ENCODE measurements at places on chromosomes 5 and 9.

- no peak for DNase-seq
Measured at GRCh38 chr5:74294231-74294705, 346.3 kb downstream of the ENC1 start.

GRCh38 chr9:127805620-127806019 is 2.9 kb downstream of the FPGS start:
- peak; percentile 55 for DNase-seq

GRCh38 chr5:65247594-65247993 is 234.1 kb downstream of the ADAMTS6 start:
- DNase-seq = no peak

GRCh38 chr5:179699616-179700237 is 960 bp downstream of the CANX start:
- DNase-seq = peak; percentile 39

DNA sequence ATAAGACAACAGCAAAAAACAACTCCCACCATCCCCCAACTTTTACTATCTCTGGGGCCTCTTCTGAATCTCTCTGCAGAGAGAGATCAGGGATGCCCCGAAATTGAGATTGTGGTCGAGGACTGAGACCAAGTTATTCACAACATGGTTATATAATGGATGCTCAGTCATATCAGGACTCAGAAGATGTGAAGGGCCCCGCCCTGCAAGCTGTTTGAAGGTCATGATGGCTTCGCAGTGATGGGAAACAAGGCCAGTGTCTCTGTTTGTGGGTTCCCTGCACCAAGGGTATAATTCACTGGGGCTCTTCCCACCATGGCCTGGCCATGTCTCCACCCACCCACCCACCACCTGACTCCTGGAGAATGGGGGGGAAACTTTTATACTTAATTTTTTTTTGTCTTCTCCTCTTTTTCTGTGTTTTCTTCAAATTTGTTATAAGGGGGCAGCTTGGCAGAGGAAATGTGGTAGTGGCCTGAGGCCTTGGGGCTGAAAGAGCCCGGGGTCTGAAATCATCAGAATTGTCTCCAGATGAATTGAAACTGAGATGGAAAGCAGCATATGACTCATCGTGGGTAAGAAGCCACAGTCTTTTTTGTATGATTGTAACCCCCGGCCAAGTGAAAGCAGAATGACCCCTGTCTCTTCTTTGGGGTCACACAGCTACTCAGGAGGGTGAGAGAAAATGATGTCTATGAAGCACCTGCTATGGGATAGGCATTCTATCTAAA is 15.0 kb upstream of the TEX48 start:
- DNase-seq = peak; percentile 82

DNA sequence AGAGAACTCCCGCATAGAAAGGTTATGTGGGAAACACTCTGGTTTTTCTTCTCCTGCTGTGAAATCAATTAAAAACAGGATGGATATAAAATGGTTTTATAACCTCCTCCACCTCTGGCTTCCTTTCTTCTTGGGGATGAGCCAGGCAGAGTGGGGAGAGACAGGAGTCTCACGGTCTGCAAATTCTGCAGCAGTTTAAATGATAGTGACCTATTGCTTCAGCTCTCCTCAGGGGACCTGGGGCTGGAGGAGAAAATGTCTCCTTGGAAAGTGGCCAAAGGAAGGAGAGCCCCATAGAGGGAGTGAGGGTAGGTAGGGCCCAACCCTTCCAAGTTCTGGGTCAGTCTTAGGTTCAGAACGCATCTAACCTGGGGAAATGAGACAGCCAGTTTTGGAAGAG is 118.8 kb downstream of the MTX3 start:
- DNase-seq = no peak

- DNase-seq = no peak
Measured at GRCh38 chr9:73893230-73893629, 603.9 kb upstream of the RORB start.

GRCh38 chr5:116652903-116653302 is 78.3 kb upstream of the SEMA6A start:
- no peak for DNase-seq

DNA sequence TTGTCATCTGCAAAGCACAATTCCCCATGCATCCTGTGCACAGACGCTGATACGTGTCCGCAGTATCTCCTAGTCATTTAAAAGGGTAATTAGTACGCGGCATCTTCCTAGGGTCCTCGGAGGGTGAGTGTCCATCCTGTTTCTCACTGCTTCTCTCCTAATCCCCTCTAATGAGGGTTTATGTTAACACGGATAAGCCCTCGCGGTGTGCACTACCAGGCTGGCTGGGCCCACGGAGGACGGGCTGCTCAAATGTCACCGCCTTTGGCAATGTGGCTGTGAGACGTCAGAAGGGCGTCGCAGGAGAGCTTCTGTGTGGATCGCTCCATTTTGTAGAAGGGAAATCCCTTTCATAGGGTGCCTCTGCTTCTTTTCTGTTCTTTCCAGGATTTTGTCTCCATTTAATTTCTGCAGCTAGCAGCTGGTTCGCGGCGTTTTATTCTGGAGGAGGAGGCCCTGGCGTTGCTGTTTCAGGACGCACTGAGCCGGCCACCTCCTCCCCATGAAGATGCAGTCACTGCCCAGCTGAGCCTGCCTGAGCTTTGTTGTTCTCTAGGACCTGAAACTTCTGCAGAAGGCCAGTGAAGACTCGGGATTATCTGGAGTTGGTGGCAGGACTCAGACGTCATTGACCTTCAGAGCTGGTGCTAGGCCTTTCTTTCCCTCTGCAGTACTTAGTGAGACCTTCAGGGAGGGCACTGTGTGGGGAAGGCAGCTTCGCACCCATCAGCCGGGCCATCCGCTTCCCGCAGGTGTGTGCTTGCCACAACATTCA is 326.1 kb upstream of the IRX1 start:
- no peak for DNase-seq

DNA sequence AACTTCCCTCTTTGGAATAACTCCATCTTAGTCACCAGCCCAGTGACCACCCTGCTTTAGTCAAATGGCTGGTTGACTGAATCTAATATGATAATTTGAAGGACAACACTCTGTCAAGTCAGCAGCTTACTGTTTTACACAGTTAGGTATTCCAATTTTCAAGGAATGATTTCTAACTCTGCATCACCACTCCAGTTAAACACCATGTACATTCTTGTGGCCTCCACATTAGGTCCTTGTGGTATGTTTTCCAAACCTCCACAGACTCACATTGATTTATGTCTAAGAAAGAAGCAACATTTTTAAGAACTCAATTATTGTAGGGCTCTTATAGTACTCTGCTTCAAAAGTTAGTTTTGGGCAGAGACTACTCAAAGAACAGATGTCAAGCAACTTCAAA is 110.7 kb downstream of the TLE1 start:
- no peak for DNase-seq

DNA sequence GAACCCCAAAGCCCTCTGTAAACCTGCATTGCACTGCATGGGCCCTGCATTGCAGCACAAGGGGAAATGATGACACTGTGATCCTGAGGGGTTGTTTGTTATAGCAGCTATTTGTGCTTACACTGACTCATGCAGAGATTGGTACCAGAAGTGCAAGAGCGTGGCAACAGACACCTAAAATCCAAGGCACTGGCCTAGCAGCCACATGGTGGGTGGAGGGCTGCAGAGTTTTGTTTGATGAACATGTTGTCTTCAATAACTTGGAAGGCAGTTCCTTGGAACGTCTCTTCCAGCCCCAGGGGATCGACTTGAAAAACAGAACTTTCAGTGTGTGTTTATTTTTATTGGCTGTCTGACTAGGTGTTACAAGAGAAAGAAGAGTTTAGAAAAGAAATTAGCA is 14.5 kb downstream of the FCN2 start:
- DNase-seq = no peak

DNA sequence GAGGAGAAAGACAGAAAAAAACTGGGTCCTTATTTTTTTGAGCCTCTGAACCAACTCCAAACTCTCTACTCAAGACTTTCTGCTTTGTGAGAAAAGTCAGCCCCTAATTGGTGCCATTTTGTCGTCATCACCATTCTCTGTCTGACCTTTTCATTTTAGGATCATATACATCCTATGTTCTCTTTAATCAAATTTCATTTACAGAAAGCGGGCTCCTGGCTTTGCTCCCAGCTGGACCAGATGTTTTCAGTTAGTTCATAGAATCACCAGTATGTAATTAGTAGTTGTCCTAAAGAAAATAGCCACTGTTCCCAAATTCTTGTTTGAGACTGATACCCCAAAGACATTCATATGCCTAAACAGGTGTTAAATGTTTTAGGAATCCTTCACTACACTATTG is 28.6 kb upstream of the SLCO4C1 start:
- DNase-seq = no peak

GRCh38 chr5:148793261-148793660 is 33.1 kb upstream of the ADRB2 start:
- DNase-seq = no peak

DNA sequence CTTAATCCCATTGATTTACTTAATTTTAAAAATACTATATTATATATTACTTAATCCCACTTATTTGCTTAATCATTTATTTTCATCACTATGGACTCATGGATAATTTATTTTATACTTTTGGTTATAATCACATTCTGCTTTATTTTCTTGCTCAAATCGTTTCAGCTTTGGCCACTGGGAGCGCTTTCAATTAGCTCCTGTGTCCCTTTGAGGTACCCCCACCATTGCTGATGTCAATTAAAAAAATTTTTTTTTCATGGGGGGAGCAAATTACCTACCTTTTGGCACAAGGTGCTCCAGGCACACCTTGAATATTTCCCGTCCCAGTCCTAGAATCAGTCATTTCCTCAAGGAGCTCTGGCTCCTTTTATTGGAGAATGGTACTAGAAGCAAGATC is 1.4 kb upstream of the TRIO start:
- no peak for DNase-seq

- no peak for DNase-seq
Measured at GRCh38 chr5:66708368-66708767, 112.2 kb downstream of the MAST4 start.

DNA sequence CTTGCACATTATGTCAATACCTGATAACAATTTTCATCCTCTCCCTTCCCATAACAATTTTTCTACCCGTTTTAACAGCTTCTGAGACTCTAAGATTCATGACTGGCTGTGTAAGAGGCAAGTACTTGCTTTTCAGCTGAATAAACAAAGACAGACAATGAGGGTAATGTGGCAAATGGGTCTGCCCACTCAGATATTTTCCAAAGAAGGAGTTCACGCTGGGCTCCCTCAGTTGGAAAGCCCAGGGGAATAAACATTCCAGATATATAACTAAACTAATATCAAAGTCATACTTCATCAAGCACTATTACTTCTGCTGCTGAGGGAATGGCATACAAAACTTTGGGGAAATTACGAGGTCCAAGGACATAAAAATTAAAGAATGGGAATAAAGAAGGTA is 24.4 kb downstream of the MEGF9 start:
- no peak for DNase-seq

DNA sequence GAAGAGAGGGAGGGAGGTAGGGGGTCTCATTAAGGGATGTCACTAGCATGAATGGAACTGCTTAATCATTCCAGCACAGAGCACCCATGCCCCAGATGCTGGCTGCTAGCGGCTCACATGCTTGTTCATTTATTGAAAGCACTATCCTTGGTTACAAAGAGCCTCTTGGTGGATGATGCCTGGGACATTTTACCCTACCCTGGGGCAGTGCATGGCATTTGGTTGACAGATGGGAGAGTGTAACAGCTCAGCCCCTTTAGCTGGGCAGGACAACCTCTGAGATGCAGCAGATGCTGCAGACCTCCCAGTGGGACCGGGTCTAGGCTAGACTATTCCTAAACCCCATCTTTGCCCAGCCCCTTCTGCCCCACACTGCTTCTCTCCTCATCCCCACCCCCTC is 46.9 kb upstream of the TCERG1 start:
- no peak for DNase-seq

DNA sequence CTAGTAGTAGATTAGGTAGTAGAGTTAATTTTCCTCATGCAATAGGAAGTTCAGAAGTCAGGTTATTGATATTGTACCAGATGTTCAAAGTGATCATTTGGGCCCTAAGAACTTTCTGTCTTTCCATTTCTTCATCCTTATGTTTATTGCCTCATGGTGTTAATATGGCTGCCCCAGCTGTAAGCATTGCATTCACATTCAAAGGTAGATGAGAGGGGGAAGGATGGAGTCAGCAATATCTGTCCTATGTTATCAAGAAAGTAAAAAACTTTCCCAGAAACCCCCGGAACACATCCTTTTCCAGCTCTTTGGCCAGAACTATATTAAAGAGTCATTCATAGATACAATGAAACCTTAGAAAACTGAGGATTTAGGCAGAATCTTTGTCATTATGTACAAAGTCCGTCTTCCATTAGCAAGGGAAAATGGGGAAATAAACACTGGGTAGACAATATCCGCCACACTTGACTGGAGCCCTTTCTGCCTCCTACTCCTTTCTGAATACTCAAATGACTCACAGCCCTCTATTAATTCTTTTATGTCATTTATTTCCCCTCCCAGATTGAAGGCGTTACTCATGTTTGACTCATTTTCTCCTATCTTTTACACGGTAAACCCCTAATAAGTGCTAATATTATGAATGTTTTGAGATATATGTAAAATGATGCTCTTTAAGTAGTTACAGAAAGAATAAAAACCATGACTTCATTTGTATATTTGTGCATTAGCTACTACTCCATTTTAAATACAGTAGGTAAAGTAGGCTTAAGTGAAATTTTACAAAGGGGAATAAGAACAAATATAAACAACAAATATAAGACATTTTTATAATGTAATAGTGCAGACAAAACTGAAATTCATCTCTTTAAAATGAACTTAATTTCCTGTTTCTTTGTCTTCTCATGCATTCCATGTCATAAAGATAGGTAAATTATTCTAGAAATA is 127.6 kb downstream of the SLF1 start:
- DNase-seq = no peak

GRCh38 chr5:87899721-87900131 is 368.9 kb downstream of the TMEM161B start:
- no peak for DNase-seq

DNA sequence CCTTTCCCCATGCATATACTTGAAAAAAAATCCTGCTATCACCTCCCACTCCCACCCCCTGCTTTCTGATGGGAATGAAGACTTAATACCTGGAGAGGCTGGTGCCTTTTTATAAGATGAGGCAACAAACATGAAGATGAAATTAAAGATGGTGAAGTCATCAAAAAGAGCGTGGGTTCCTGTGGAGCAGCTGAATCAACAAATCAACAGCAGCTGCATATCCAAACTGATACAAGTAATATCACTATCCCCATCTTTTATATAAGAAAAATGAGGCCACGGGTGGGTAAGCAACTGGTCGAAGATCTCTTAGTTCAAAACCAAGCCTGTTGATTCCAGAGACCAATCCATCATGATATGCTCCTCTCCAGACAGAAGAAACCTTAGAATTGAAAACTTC is 268.5 kb downstream of the ENC1 start:
- DNase-seq = no peak

All from activated naive CD4-positive, alpha-beta T cell treated with anti-CD3 and anti-CD28 coated beads, Interleukin-2, amount 10 ng/mL, durations not matched to agents 7 days and 5 days (primary cell).